ENCODE measurements at places on chromosomes 5 and 9.
A peak's percentile ranks its signal among the peaks of the same experiment; 100 is the strongest.

- peak; percentile 63 for DNase-seq
Measured at GRCh38 chr9:120982836-120983235, 56.2 kb upstream of the TRAF1 start.

DNA sequence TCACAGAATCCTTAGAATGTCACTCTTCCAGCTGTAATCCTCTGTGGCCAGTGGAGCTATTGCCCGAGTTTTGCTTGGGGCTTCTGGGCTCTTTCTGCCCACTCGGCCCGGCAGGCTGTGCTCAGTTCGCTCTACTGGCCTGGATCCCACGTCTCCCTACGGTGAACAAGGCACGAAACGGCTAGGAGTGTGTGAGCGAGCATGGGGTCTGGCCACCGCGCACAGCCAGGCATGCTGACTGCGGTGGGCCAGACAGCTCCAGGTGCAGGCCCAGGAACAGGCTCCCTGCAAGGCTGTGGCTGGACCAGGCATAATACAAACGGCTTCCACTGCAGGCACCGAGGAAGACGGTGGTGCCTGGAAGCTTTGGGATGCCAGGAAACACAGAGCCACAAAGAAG, 2035.5 kb upstream of the ACO1 start:
- DNase-seq: no peak

DNA sequence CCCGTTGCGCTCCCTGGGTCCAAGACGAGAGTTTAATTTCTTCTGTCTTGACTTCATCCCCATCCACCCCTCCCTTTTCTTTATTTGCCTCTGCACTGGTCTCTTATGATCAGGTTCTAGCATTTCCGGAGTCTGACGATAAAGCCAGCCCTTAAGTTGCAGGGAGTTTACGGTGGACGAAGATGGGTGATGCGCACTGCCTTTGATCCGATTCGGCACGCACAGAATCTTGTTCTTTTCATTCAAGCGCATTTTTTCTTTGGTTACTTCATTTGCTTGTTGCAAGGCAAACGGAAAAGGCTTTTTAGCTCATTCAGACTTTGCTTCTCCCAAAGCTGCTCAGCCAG, 488 bp upstream of the MCTP1 start:
- no peak for DNase-seq

- DNase-seq: no peak
Measured at GRCh38 chr5:21802869-21803490, 1050.2 kb downstream of the CDH12 start.

- DNase-seq: no peak
Measured at GRCh38 chr9:1366276-1366675, 316.1 kb downstream of the DMRT2 start.

DNA sequence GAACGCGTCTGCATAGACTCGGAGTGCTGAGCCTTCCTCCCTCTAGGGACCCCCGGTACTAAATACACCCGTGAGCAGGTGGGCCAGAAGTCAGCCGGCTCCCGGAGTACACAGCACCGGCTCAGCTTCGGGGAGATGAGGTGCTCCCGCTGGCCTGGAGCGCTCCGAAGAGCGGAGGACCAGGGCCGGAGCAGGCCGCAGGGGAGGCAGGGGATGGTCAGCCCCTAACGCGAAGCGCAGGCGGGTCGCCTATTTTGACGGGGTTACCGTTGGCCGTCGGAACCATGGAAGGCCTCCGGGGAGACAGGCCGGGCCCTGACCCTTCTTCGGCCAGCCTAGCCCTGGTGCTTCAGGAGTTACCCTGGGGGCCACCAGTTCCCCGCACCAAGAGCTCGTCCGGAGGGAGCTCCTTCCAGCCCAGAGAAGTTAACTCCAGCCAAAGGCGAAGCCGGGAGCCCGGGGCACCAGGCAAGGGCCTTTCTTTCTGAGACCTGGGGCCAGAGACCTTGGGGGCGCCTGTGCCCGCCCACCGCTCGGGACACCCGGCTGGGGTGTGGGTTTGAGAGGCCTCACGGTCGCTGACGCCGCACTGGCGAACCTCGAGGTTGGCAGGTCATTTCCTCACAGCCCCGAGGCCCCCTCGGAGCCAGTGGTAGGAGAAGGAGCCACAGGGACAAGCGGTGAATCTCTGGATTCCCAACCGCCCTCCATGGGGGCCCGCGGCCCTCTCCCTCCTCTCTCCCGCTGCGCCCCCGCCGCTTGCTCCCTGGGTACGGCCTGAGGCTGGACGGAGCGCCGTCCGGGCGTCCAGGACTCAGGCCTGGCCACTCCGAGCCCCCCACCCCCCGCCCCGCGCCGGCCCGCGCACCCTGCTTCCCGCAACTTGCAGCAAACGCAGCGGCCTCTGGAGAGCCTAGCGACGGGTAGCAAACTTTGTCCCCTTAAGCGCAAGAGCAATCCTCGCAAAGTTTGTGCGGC, 3.4 kb upstream of the IRX4 start:
- no peak for DNase-seq

- DNase-seq: no peak
Measured at GRCh38 chr9:25254051-25254450, 424.2 kb downstream of the TUSC1 start.

DNA sequence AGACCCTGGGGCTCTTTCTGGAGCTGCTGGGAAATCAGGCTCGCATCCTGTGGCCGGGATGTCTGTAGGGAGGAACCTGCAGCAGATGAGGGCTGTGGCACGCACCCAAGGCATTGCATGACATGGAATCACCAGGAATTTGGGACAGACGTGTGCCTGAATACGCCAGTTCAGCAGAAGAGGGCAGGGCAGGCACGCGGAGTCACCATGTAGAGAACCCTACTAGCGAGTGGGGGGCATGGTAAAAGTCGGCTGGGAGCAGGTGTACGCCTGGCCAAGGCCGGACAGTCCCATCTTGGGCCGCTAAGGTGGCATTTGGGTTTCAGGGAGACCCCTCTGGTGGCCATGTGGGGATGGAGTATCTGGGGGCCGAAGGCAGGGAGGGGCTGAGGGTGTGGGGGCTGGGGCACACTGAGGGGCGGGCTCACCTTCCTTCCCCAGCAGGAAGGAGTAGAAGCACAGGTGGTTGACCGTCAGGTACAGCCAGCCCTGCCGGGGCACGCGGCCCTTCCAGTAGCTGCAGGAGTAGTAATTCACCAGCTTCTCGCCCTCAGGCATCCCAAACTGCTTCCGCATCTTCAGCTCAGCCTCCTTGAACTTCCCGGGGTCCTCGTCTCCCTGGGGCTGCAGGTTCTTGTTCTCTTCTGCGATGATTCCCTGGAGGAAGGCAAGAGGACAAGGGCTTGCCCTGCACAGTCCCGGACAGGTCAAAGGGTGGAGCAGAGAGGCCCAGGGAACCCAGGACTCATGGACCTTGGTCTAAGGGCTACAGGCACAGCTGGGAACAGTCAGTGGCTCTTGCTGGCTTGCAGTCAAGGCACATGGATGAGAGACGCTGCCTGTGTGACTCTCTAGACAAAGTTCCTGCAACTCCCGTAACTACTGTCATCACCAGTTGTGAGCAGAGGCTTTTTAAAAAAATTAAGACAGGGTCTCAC, 13.5 kb downstream of the TBC1D9B start:
- DNase-seq: no peak

DNA sequence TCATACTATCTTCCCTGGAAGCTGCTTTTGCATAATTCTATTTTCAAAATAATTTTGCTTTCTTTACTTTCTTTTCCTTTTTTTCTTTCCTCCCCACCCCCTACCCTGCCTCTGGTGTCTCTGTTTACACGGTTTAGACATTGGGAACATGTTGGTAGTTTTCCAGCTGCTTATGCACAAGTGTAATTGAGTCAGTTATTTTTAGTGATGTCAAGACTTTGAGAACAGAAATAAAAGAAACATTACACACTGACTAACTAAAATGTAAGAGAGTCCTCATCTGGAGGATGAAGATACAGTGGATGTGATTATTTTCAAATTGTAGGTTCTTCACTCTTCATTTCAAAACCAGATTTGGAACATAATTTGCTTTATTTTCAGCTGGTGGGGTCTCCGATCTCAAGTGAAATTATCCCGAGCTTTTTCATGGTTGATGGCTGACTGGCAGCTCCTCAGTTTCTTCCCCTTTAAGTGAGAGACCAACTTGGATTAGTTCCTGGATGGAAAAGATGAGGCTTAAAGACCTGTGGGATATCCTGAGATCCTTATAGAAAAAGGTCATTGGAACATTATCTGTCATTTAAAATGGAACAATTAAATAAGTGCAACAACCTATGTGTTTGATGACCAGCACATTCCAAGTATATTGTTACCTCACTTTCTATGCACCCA, 154.4 kb upstream of the ZNF462 start:
- no peak for DNase-seq

Data from LNCaP clone FGC (cell line).